ENCODE measurements at places on chromosomes 13 and 19. TPM values are rescaled to one million over a fixed set of nuclear protein-coding genes. Genes with fewer than 3 reads are reported as not detected.

GRCh38 chr19:53196777-53197396 is 3.7 kb upstream of the ZNF665 start:
- H3K4me1 ChIP-seq: peaks cover 6% of the 10 kb centered on the region
- H3K27me3 ChIP-seq: no peaks in the 10 kb centered on the region
- DNase-seq: peak; percentile 86
- H3K27ac ChIP-seq: peak overlapping the region; percentile 94

DNA sequence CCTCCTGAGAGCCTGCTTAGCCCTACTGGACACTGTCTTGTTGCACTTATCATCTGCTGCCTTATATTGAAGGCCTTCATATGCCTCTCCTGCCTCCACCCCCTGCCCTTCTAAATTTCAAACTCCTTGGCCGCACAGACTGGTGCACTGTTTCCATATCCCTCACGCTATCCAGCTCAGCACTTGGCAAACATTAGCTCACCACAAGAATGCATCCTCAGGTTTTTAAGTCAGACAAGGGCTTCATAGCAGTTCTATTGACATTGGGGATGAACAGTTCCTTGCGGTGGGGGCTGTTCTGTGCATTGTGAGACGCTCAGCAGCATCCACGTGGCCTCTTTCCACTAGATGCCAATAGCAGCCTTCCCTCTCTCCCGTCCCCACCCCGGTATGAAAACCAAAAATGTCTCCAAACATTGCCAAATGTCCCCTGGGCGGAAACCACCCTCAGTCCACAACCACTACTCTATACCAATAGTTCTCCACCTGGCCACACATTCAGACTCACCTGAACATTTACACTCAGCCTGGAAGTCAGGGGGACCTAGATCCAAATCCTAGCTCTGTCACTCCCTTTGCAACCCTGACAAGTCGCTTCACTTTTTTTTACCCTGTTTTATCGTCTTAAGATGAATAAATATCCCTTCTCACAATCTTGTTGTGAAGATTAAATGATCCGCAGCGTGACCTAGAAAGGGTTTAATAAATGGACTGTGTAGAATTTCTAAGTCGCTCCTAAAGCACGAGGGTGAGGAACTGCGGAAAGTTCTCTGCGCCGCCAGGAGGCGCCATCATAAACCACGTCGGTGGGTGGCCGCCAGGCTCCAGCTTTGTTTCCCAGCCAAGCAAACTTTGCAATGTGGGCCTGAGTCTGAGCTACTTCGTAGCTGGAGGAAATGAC is 3.6 kb upstream of the CEACAM3 start:
- H3K4me1 ChIP-seq: no peaks in the 10 kb centered on the region
- no peaks in the 10 kb centered on the region for H3K36me3 ChIP-seq
- DNase-seq: peak; percentile 36
- H3K4me3 ChIP-seq: no peak overlapping the region
- H3K27ac ChIP-seq: no peak overlapping the region

DNA sequence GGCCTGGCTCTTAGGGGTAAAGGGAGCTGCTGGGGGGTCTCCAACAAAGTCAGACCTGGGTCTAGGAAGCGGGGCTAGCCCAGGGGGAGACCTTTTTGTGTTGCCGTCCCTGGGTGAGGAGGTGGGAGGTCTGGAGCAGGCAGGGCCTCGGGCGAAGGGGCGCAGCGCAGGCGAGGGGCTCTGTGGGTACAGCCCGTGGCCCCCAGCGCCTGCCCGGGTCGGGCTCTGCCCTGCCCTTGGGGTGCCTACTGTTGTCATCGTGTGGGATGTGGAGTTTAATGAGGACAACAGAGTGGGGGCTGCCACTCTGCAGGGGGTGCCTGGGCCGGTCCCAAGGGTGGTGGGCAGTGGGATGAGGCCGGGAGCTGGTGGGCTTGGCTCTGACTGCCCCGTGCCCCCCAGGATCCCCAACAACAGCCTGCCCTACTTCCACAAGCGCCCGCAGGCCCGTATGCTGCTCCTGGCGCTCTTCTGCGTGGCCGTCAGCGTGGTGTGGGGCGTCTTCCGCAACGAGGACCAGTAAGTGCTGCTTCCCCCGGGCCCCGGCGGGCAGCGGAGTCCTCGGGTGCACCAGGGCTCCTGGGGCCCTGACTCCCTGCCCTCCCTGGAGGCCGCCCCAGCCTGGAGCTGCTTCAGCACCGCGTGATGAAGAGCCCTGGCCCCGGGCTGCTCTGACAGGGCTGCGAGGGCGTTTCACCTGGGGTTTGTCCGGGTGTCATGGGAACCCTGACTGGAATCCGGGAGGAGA is 12.2 kb downstream of the SPPL2B start:
- DNase-seq: no peak
- peaks cover 30% of the 10 kb centered on the region for H3K36me3 ChIP-seq
- H3K4me3 ChIP-seq: no peak overlapping the region
- H3K27ac ChIP-seq: no peak overlapping the region
- H3K27me3 ChIP-seq: no peaks in the 10 kb centered on the region

DNA sequence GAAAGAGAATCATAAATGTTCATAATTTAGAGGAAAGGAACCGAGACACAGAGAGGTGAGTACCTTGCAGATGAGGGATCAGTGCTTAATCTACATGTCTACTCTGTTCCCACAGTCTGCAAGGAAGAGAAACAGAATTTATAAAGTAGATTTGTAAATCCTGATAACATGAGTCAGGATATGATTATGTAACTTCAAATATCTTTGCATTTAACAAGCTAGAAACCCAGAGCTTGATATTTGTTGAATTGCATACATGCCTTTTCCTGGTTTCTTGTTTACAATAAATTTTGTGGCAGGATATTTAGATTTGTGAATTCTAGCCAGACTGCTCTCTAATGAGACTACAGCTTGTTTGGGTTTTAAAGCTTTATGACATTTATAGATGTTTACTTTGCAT is 219.2 kb downstream of the ENOX1 start:
- H3K27me3 ChIP-seq: no peaks in the 10 kb centered on the region
- H3K4me3 ChIP-seq: no peak overlapping the region
- no peak overlapping the region for H3K27ac ChIP-seq
- no peaks in the 10 kb centered on the region for H3K36me3 ChIP-seq
- DNase-seq: peak; percentile 64
- H3K4me1 ChIP-seq: peaks cover 7% of the 10 kb centered on the region

Gene SYMPK
- 35.3 TPM for total RNA-seq

DNA sequence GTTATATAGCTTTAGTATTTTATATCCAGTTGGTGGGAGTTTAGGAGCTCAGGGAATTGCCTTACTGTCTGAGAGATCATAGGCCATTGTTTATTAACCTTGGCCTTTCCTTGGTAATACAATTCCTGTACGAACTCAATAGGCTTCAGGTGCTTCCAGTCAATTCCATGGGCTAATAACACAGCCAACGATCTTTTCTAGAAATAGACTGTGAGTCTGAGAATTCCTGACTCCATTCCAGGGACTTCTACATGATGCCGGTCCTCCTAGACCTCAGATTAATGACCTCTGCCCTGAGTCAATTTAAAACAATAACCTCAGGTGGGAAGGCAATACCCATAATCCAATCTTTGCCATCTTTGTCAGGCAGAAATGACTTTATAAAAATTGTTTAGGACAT is 39.6 kb upstream of the KLF12 start:
- H3K4me3 ChIP-seq: no peak overlapping the region
- no peak for DNase-seq
- H3K27ac ChIP-seq: no peak overlapping the region
- no peaks in the 10 kb centered on the region for H3K27me3 ChIP-seq

GRCh38 chr19:6393983-6394412 is 1.0 kb upstream of the GTF2F1 start:
- DNase-seq: no peak
- H3K4me3 ChIP-seq: peak overlapping the region; percentile 66
- peak overlapping the region; percentile 90 for H3K27ac ChIP-seq
- H3K4me1 ChIP-seq: peaks cover 11% of the 10 kb centered on the region
- H3K36me3 ChIP-seq: peaks cover 13% of the 10 kb centered on the region

- H3K27me3 ChIP-seq: no peaks in the 10 kb centered on the region
- peak; percentile 26 for DNase-seq
- H3K4me3 ChIP-seq: no peak overlapping the region
These were observed 289.9 kb downstream of the MYO16 start for GRCh38 chr13:108919036-108919907.

Gene NLRP4
- not detected for total RNA-seq

DNA sequence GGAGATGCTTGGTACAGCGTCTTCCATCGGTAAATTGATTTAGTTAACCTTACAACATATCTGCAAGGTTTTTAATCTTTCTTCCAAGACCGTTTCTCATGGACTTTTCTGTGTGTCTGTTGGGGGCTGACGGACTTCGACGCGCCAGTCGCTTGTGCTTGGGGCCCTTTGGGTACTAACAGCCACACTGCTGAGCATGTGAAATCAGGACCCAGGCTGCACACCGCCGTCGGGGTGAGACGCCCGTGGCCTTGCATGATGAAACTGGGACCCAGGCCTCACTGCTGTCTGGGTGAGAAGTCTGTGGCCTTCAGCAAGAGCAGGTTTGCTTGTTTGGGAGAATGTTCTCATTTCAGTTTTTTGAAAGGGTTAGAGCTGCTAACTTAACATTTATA is 9.8 kb downstream of the ATP4B start:
- H3K4me3 ChIP-seq: no peak overlapping the region
- no peak overlapping the region for H3K27ac ChIP-seq

GRCh38 chr19:36573020-36573894 is at the start of gene ZNF529:
Gene ZNF529 (minus strand): TSS chr19:36573292. CDS start chr19:36572346, 946 bp downstream.
- H3K27me3 ChIP-seq: no peaks in the 10 kb centered on the region
- H3K4me3 ChIP-seq: peak within 1 kb of the TSS; percentile 58
- H3K27ac ChIP-seq: peak within 1 kb of the TSS; percentile 87
- H3K4me1 ChIP-seq: peaks cover 2% of the 10 kb centered on the region
- peak; percentile 86 for DNase-seq
- H3K36me3 ChIP-seq: peaks cover 21% of the 10 kb centered on the region

Gene TIMM44
- 43.0 TPM for total RNA-seq

Gene GPR12
- not detected for total RNA-seq

- H3K27me3 ChIP-seq: no peaks in the 10 kb centered on the region
- no peak overlapping the region for H3K4me3 ChIP-seq
- no peaks in the 10 kb centered on the region for H3K36me3 ChIP-seq
- no peaks in the 10 kb centered on the region for H3K4me1 ChIP-seq
- no peak for DNase-seq
These were observed 217.5 kb downstream of the TEX29 start for GRCh38 chr13:111537843-111538499.

- DNase-seq: no peak
- no peak overlapping the region for H3K27ac ChIP-seq
- no peak overlapping the region for H3K4me3 ChIP-seq
- no peaks in the 10 kb centered on the region for H3K36me3 ChIP-seq
- H3K27me3 ChIP-seq: no peaks in the 10 kb centered on the region
- H3K4me1 ChIP-seq: no peaks in the 10 kb centered on the region
These were observed 6.0 kb downstream of the CYP4F11 start for GRCh38 chr19:15928321-15928720.

- no peaks in the 10 kb centered on the region for H3K4me1 ChIP-seq
- H3K27ac ChIP-seq: no peak overlapping the region
- H3K4me3 ChIP-seq: no peak overlapping the region
- no peaks in the 10 kb centered on the region for H3K36me3 ChIP-seq
These were observed 12.4 kb downstream of the RTN2 start for GRCh38 chr19:45484273-45484945.

Gene CEACAM16
- total RNA-seq: not detected

DNA sequence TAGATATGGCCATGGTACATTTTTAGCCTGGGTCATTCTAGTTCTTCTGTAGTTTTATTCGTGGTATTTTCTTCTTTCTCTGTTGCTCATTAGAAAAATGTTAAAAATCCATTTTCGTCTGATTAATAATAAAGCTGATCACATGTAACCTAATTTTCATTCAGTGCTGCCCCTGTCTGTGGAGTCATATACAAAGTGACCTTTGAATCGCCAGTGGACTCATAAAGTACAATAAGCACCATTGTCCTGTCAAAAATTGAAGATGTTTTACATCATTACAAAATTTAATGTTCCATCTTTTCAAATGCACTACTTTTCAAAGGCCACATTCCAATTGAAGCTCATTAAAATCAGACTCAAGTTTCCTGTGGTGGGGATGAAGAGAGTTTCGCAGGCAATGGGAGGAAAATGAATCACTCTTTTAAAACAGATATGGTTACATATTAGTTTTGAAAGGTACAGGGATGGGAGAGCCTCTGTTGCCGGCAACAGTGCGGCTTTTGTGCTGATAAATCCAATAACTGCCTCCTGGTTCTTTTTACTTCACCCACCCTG is 205.4 kb downstream of the ZNF536 start:
- H3K4me1 ChIP-seq: no peaks in the 10 kb centered on the region
- no peak overlapping the region for H3K4me3 ChIP-seq
- H3K27me3 ChIP-seq: no peaks in the 10 kb centered on the region
- H3K27ac ChIP-seq: no peak overlapping the region
- no peaks in the 10 kb centered on the region for H3K36me3 ChIP-seq
- DNase-seq: no peak

- no peak overlapping the region for H3K4me3 ChIP-seq
- no peak overlapping the region for H3K27ac ChIP-seq
- H3K27me3 ChIP-seq: no peaks in the 10 kb centered on the region
- H3K4me1 ChIP-seq: no peaks in the 10 kb centered on the region
These were observed 68.1 kb downstream of the UFM1 start for GRCh38 chr13:38417727-38418126.

Gene ZNF536
- total RNA-seq: not detected

- no peaks in the 10 kb centered on the region for H3K27me3 ChIP-seq
- H3K27ac ChIP-seq: no peak overlapping the region
- H3K36me3 ChIP-seq: no peaks in the 10 kb centered on the region
- H3K4me3 ChIP-seq: no peak overlapping the region
- H3K4me1 ChIP-seq: no peaks in the 10 kb centered on the region
- peak; percentile 64 for DNase-seq
These were observed 353.3 kb upstream of the HTR2A start for GRCh38 chr13:47250146-47250545.

Gene SSC5D
- 1.7 TPM for total RNA-seq

DNA sequence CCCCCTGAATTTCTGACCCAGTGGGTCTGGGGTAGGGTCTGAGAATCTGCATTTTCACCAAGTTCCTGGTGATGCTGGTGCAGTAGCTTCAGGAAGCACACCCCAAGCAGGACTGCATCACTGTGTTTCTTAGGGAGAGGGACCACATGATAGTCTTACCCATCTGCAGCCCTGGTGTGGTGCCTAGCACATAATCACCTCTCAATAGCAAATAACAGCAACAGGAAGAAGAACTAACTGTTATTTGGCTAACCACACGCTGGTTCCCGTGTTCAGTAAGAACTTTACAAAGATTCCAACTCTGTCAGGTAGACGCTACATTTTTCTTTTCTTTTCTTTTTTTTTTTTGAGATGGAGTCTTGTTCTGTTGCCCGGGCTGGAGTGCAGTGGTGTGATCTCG is 41.9 kb upstream of the SPATA13 start:
- H3K4me1 ChIP-seq: peaks cover 6% of the 10 kb centered on the region
- no peaks in the 10 kb centered on the region for H3K27me3 ChIP-seq
- H3K27ac ChIP-seq: no peak overlapping the region
- DNase-seq: no peak

- H3K36me3 ChIP-seq: peaks cover 23% of the 10 kb centered on the region
- peak overlapping the region; percentile 73 for H3K4me3 ChIP-seq
- H3K27me3 ChIP-seq: no peaks in the 10 kb centered on the region
- peaks cover 5% of the 10 kb centered on the region for H3K4me1 ChIP-seq
- H3K27ac ChIP-seq: peak overlapping the region; percentile 77
These were observed 1.0 kb downstream of the CLPP start for GRCh38 chr19:6362351-6362801.

GRCh38 chr13:30564489-30564888 is 53.2 kb upstream of the USPL1 start:
- peaks cover 3% of the 10 kb centered on the region for H3K4me1 ChIP-seq
- H3K27me3 ChIP-seq: no peaks in the 10 kb centered on the region
- no peak overlapping the region for H3K27ac ChIP-seq
- H3K4me3 ChIP-seq: no peak overlapping the region

Gene THSD1
- total RNA-seq: 19.0 TPM

GRCh38 chr13:102724923-102725322 is 30.1 kb upstream of the METTL21C start:
- no peak overlapping the region for H3K4me3 ChIP-seq
- H3K27me3 ChIP-seq: no peaks in the 10 kb centered on the region
- H3K27ac ChIP-seq: no peak overlapping the region
- peak; percentile 24 for DNase-seq
